ENCODE measurements at places on chromosomes 2 and 18.

GRCh38 chr2:230234122-230234722 is 8.7 kb downstream of the SP140 start:
- no peak for DNase-seq

DNA sequence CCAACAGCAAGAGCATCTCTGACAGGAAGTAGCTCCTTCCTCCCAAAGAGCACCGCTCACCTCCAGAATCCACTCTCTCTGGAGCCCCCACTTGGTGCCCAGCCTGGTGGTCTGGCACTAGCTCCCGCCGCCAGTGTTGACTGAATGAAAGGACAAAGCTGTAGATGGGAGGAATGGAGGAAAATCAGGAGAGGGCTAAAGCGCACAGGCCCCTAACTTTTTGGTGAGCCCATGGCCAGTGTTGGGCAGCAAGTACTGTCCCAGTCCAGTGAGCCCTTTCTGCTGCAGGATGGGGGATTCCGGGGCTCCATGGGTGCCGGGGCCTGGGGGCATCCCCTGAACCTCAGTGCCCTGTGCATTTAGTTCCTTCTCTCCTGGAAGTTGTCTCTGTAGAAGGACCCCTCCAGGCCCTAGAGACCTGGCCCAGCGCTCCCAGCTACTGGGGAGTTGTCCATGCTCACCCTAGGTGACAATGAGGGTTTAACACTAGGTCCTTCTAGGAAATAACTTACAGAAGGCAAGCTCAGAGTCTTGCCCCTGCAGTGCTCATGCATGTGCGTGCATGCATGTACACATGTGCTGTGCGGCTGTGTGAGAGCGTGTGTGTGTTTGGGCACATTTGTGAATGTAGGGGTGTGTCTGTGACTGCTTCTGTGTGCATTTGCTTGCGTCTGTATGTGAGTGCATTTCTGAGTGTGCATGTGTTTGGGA is 33.6 kb downstream of the GLI2 start:
- no peak for DNase-seq

GRCh38 chr2:42163444-42164045 is 5.6 kb upstream of the EML4 start:
- no peak for DNase-seq

DNA sequence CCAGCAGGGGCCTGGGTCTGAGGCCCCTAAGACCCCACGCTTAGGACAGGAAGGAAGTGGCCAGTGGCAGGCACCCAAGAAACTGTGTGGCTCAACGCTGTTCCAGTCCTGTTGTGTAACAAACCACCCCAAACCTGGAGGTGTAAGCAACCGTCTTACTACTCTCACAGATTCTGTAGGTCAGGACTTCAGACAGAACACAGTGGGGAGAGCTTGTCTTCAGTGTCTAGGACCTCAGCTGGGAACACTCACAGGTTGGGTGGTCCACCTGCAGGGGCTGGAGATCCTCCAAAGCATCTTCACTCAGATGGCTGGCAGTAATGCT is 123.0 kb downstream of the KLHL29 start:
- no peak for DNase-seq

GRCh38 chr18:75143851-75144250 is 65.1 kb downstream of the PTGR3 start:
- no peak for DNase-seq
